ENCODE measurements at places on chromosomes 3 and 15.

DNA sequence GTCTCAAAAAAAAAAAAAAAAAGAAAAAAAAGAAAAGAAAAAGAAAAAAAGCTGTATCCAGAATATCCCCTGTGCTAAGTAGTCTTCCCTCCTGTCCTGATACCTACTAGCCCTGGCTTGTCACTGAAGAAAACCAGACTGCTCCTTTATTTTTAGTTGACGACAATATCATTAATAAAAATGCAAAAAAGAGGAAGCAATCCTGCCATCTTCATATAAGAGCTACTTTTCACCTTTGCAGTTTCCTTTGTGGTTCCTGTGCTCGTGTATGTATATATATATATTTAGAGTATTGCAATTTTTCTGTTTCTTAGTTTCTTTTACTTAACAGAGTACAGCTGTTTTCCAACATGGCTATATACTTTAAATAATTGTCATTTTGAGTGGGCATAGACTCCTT lies 13.6 kb downstream of the C3orf20 start:
- no peak for DNase-seq

DNA sequence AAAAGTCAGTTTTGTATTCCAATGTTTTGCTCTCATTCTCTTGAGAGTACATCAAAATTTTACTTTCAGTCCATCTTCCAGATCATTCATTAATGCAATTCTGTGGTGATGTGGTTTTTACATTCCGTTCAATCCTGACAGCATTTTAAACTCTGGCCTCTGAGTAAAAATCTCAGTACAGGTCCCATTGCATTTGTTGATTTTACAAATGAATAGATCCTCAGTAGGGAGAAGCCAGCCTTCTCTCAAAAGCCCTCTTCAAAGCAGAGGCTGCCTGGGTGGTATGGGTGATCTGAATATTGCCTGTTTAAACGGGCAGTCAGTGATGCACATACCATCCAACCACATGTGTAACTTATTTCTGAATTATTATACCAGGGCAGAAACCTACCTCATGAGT lies 72.5 kb upstream of the TSC22D2 start:
- no peak for DNase-seq

DNA sequence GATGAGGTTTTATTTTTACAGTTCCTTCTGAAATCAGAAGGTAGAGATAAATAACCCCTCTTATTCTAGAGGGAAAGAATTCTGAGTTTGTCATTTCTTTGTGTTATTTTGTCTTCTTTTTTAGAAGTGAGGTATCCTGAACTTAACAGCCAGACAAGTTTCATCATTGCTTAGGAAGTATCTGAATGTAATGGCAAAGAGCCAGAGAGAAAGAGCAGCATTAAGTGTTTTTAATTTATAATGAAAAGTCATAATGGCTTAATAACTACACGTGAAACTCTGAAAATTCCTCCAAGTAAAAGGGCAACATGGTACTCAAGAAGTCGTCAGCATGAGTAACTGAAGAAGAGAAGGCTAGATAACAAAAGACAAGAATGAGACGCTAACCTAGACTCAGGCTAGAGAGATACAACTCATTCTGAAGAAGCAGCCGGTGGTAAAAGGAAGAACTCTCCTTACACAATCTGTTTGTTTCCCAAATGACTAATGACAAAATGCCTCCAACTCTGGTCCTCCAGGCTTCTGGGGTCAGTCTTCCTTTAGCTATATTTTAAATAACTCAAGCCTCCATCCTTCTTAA lies 116.2 kb upstream of the NECTIN3 start:
- DNase-seq, result no peak

DNA sequence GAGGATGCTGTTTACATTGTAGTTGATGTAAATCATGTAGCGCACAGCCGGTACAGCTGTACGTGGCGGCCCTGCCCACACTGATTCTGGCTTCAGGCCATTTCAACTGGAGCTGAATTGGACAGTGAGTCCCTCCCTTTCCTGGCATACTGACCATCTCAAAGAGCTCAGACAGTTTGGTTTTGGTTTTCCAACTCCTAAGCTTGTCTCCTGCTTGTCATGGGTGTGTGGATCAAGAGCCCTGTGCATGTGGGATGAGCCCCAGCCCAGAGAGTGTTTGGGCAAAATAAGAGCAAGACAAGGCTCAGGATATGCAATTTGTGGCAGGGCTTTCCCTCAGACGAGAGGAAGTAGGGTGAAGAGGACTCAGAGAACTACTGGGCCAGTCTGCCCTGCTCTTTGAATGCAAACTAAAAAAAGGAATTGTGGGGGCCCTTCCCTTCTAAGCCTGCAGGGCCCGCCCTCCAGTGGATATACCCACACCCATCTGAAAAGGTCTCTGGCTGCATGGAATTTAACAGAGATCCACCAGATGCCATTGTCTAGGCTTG lies 13.3 kb downstream of the ITGA11 start:
- DNase-seq, result no peak

DNA sequence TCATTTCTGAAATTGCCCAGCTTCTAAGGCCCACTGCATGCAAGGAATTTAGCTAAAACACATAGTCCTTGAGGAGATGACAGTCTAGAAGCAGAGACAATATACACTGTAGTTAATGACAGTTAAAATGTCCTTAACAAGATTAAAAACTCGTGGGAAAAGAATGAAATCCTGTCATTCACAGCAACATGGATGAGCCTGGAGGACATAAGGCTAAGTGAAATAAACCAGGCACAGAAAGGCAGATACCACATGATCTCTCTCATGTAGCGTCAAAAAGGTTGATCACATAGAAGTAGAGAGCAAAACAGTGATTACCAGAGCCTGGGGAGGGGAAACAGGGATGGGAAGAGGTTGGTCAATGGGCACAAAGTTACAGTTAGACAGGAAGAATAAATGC lies 36.3 kb upstream of the GOLGA8J start:
- no peak for DNase-seq

DNA sequence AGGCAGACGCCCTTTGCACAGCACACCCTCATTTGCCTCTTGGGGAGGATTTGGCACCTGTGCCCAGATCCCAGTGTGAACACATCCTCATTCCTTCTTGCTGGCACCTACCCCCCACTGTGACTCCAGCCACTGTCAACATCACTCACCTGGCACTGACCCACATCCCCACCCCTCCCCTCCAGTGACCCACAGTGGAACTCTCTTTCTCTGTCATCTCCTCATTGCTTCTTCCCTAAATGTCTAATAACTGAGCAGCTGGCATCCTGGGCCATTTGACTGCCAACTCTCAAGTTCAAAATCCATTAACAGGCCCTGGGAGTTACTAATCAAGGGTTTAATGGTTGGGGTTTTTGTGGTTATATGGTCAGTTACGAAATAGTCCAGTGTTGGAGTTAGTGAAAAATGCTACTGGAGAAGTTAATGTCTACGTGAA lies 14.4 kb downstream of the SNAPC5 start:
- DNase-seq, result no peak

GRCh38 chr15:64521726-64522164 lies 61.4 kb downstream of the ZNF609 start:
- DNase-seq, result no peak

- DNase-seq, result no peak
Observed at GRCh38 chr15:61411902-61412510, 182.9 kb upstream of the RORA start.

GRCh38 chr15:74414603-74415338 lies 19.0 kb downstream of the SEMA7A start:
- DNase-seq, result no peak

- DNase-seq, result no peak
Observed at GRCh38 chr15:93932164-93932776, 299.1 kb upstream of the MCTP2 start.

DNA sequence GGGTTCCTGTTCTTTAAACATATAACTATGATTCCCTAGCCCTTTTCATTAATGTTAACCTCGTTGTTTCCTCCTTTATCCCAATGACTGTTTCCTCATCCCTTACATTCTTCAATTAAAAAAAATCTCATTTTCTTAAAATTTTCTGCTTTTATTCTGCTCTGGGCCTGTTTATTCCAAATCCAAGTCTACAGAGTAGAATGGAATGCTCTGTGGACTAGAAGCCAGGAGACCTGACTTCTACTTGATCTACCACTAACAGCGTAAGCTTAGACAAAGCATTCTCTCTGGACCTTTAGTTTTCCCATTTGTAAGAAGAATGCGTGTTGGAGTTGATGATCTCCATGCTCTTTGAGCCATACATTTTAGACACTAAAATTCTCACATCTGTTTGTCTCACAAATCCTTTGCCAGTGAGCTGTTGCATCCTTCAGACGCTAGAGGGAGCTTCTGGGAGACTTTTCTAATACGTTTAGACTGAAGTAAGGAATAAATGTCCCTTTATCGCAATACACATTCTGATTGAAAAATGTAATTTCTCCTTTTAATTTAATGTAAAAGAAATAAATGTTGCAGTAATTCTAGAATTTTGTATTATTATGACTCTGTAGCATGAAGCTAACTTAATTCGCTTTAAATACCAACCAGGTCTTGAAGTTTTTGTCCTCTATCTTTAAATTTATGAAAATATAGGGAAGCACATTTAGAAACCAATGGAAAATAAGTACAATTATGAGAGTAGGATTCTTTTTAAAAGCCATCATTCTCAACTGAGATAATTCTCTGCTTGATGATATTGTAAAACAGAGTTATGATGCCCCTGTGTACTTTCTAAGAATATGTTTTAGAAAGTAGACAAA lies 21.7 kb upstream of the GMNC start:
- DNase-seq, result no peak

GRCh38 chr3:79383402-79384012 lies 384.3 kb downstream of the ROBO1 start:
- DNase-seq, result no peak

DNA sequence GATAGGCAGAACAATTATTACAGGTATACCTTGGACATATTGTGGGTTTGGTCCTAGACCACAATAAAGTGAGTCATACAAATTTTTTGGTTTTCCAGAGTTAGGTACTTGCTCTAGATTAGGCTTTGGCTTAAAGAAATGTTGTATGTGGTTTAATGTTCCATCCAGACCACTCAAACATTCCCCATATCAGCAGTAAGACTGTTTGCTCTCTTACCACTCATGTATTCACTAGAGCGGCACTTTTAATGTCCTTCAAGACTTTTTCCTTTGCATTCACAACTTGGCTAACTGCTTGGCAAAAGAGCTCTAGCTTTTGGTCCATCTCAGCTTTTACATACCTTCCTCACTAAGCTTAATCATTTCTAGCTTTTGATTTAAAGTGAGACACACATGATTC lies 250.5 kb upstream of the SETMAR start:
- DNase-seq, result no peak

DNA sequence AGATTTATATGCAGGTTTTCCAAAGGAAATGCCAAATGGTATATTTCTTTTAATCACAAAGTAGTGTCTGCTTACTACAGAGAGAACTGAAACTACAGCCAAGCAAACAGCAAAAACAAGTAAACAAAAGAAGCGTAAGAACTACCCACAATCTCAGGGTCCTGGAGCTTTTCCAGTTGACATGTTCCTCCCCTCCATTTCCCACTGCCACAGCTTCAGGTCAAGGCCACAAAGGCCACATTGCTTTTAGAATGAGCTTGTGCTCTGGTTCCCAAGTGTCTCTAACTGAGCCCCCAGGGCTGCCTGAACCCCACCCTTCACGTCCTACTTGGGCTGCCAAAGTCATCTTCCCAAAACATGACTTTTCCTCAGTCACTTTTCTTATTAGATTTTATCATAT lies 24.1 kb downstream of the CTDSPL start:
- DNase-seq, result no peak
